ENCODE measurements at places on chromosomes 4 and X. TPM values are rescaled to one million over a fixed set of nuclear protein-coding genes. Genes with fewer than 3 reads are reported as not detected.

SYNPO2 gene
- 196 TPM for total RNA-seq

WNK3 gene
- 0.89 TPM for total RNA-seq

GRCh38 chr4:156154978-156155377 is 201.3 kb upstream of the CTSO start:
- no peak for DNase-seq

- peak; percentile 44 for DNase-seq
These were observed 361.1 kb downstream of the MID1IP1 start for GRCh38 chrX:39162322-39162735.

DNA sequence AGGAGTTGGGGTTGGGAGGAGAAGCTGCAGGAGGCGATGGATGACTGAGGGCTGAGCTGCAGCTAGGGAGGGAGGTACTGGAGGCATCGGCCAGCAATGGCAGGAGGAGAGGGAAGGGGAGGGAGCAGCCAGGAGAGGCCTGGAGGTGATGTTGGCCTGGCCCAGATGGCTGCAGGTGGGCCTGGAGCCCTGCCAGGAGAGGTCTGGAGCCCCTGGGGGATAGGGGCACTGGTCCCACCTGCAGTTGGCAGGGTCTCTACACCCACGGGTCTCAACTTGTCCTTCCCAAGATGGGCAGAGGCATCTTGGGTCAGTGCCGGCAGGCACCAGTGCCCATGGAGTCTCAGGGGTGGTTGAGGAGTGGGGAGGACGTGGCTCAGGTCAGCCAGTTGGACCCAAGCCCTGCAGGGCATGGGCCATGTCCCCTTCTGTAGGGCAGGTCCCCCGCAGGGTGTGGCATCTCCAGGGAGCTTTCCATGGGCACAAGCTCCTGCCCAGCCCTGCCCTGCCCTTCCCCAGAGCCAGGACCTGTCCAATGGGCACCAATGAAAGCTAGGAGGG is 2.7 kb upstream of the MXD4 start:
- peak; percentile 39 for DNase-seq

GRCh38 chrX:88355252-88355651 is 391.8 kb upstream of the CPXCR1 start:
- DNase-seq, result no peak

GRCh38 chrX:50876551-50876950 is 34.0 kb upstream of the BMP15 start:
- no peak for DNase-seq

DNA sequence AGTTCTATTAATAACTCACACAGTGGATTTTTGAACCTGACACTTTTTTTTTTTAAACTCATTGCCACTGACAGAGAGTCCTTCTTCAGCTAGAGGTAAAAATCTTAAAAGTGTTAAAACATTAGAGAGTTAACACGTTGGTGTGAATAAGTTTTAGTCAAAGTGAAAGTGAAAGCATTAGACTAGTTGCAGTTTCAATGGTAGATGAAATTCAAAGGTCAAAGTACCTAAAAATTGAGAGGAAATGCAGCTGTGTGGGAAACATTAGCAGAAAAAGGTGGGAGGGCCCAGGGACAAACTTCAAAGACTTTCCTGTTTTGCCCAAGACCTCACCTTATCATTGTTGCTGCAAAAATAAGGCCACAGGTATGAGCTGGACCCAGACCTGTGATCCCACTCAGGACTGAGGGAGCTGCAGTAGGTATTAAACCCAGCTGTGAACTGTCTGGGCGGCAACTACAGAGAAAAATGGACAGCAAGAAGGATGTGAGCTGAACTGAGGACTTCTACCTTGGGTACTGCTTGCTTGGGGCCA is 17.6 kb upstream of the GABRA4 start:
- no peak for DNase-seq

Data from Right ventricle myocardium superior (tissue), 1 donor.